ENCODE measurements at places on chromosomes 11 and 22.

GRCh38 chr11:43316451-43316850, 4.7 kb downstream of the API5 start:
- H3K4me3 ChIP-seq = no peak overlapping the region
- H3K36me3 ChIP-seq = peaks cover 23% of the 10 kb centered on the region
- no peaks in the 10 kb centered on the region for H3K27me3 ChIP-seq
- DNase-seq = no peak

DNA sequence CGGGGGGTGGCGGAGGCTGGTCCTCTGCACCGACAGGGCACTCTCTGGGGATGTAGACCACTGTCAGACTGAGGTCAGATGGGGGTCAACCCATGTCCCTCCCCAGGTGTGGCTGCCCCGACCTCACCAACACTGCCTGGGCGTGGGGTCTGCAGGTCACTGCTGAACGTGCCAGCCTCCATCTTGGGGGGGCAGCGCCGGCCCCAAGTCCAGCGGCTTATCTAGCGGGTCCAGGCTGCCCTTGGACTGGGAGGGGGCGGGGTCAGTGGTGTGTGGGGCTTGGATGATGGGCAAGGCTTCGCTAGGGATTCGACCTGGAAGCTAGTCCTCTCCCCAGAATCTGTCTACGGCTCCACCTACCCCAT, 178.2 kb downstream of the IGLL1 start:
- no peak for DNase-seq
- no peaks in the 10 kb centered on the region for H3K4me1 ChIP-seq
- H3K27ac ChIP-seq = no peak overlapping the region
- H3K27me3 ChIP-seq = peaks cover 7% of the 10 kb centered on the region
- H3K4me3 ChIP-seq = peak overlapping the region; percentile 47

GRCh38 chr11:1007279-1007678, 29.2 kb downstream of the MUC6 start:
- no peaks in the 10 kb centered on the region for H3K27me3 ChIP-seq
- peaks cover 31% of the 10 kb centered on the region for H3K36me3 ChIP-seq
- no peaks in the 10 kb centered on the region for H3K4me1 ChIP-seq
- no peak for DNase-seq
- no peak overlapping the region for H3K27ac ChIP-seq

GRCh38 chr11:63944987-63945386, 6.2 kb downstream of the NAA40 start:
- H3K27me3 ChIP-seq = no peaks in the 10 kb centered on the region
- H3K4me1 ChIP-seq = no peaks in the 10 kb centered on the region
- H3K27ac ChIP-seq = no peak overlapping the region
- H3K4me3 ChIP-seq = no peak overlapping the region

All from H1 (cell line).